ENCODE measurements at places on chromosomes 11 and 22.

- DNase-seq: no peak
These were observed 25.4 kb downstream of the ATG13 start for GRCh38 chr11:46642627-46643335.

GRCh38 chr11:89604281-89604680, 105.8 kb upstream of the TRIM77 start:
- DNase-seq: no peak

GRCh38 chr11:121958323-121958970, 157.6 kb downstream of the BLID start:
- no peak for DNase-seq

DNA sequence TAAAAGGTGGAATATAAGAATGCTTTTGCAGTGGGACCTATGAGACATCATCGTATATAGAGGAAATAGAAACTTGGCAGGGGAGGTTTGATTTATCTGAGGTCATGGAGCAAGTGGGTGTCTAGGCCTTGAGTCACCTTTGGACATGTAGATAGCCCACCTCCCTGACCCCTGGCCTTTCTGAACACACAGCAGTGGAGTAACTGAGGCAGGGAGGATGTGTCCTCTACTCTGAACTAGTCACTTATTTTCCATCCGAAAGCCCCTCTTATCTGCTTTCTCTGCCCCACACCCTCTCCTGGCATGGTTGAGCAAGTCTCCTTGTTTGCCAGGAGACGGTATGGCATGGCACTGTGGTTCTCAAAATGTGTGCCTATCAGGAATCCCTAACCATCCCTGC, 7.9 kb downstream of the CD82 start:
- DNase-seq: peak; percentile 83

DNA sequence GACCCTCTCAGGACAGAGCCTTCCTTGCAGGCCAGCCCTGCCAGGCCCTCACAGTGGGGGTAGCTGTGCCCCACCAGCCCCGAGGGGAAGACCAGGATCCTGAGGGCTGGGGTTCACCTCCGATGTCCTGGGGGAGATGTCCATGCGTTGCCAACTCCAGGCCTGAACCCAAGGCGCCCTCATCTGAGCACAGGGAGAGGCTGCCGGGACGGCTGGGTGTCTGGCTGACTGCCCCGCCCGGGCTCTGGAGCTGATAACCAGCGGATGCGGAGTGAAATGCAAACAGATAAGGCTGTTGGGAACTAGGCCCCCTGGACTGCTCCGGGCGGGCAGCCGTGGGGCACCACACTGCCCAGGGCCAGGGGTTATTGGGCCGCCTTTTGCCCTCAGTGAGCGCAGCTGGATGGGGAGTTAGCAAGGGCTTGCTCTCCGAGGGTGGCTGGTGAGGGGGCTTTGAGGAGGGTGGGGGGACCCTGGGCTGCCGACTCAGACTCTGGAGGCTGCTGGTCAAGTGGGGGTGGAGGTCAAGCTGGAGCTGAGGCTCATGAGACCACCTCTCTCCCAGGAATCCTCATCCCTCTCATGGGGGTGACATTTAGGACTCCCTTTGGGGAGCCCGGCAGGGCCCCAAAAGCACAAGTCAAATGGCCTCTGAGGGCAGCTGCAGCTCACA, 5.6 kb upstream of the MUC6 start:
- no peak for DNase-seq

DNA sequence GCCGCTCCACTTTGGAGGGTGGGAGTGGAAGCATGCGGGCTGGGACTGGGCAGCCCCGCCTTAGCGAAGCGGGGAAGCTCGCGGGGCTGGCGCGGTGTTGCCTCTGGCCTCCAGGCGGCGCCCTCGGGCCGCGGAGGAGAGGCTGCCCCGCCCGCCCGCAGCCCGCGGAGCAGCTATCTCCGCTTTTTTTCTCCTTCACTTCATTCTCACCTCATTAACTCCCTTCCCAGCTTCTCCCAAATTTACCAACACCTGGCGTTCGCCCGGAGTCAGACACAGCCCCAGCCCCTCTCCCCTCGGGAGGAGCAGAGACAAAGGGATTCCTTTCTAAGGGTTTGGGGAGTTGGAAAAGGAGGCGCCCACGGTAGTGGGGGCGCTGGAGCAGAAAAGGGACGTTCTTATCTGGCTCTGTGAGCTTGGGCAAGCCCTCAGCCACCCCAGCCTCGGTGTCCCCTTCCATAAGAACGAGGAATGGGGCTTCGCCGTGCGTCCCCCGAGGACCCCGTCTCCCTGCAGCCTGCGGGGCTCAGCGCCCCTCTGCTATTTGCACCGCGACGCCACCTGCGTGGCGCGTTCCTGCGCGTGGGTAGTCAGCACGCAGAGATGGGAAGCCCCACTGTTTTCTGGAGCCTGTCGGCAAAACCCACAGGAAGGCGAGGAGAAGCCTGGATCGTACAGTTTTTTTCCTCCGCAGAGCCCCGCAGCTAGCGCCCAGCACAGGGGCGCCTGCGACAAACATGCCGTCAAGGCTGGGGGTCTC, 1.5 kb upstream of the WNT11 start:
- DNase-seq: peak; percentile 77

DNA sequence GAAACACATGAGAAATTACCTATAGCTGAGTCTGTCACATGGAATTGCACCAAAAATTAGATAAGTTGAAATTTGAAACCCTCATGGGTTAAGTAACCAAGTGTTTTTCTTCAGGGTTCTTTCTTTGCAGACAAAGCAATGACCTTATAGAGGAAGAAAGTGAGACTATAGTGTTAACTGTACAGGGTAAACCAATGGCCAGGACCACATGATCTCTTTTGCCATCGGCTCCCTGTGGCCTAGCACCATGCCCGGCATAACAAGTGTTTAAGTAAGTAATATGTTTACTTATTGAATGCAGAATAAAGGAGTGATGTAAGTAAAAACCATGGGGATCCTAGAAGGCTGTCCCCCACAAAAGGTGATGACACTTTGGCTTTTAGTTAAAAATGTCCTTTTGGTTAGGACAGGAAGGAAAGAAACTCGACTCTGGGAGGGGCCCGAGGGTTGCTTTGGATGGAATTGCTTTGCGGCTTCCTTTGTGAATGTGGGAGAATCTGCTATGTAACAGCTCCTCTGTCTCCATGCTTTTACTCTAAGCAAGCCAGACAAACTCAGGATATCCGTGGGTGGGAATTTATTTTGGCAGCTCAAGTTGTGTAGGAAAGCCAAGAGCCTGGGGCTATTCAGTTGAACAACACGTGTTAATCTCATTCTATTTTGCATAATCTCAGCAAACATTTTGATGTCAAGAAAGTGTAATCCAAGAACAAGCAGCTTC, 454.7 kb downstream of the INSC start:
- no peak for DNase-seq

- DNase-seq: peak; percentile 24
These were observed 32.7 kb upstream of the TXNRD2 start for GRCh38 chr22:19974268-19974861.

DNA sequence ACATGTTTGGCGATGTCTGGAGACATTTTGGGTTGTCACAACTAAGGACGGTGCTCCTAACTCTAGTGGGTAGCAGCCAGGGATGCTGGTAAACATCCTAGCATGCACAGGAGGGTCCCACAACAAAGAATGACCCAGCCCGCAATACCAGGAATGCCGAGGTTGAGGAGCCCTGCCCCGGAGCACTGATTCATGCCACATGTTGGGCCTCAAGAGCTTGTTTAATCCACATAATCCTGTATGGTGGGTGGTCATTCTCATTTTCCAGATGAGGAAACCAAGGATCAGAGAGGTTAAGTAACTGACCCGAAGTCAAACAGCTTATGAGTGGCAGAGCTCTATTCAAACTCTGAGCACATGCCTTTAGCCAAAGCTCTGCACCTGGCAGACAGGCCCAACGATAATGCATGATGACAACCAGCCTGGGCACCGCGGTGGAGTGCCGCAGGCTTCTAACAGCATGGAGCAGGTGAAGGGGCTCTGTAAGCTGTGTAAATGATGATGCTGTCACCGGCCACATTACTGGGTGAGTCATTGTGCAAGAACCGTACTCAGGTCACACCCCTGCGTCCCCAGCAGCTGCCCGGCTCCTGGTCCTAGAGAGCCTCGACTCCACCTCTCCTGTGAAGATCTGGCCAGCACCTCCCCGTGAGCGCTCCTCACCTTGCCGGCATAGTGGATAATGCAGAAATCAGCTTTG, 58.6 kb downstream of the APOL1 start:
- no peak for DNase-seq

DNA sequence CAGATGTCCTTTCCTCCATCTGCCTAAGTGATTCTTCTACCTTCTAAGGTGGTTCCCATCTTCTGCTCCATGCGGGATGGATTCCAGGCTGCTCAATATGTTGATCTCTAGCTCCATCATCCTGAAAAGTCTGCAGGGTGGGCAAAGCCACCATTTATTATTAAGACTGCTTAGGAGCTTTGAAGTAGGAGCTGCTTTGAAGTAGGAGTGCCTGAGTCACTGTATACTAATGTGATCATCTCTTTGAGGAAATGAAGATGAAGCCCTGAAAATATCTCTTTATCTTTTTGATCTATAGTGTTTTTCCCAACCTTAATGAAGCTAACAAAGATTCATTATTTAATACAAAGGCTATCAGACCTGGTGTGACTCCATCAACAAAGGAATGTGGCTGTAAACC, 13.1 kb downstream of the HEPHL1 start:
- DNase-seq: no peak

- no peak for DNase-seq
These were observed 1057.0 kb upstream of the CNTN5 start for GRCh38 chr11:97963528-97964331.

DNA sequence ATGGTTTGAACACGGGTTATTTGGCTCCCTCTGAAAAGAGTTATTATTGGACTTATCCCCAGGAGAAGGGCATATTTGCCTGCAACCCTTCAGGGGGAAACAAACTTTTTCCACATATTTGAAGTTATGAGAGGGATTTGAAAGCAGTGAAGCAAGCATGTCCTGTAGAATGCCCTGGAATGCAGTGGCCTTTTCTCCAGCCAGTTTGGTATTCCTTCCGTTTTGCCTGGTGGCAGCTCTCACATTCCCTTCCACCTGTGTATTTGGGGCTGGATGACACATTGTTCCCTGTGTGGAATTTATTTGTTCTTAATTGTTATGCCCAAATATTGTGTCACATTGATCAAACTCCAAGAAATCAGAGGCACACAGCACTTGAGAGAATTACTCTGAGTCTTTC, 59.0 kb downstream of the OSBP2 start:
- DNase-seq: no peak

GRCh38 chr11:45646275-45646927, 19.0 kb downstream of the CHST1 start:
- DNase-seq: peak; percentile 20

DNA sequence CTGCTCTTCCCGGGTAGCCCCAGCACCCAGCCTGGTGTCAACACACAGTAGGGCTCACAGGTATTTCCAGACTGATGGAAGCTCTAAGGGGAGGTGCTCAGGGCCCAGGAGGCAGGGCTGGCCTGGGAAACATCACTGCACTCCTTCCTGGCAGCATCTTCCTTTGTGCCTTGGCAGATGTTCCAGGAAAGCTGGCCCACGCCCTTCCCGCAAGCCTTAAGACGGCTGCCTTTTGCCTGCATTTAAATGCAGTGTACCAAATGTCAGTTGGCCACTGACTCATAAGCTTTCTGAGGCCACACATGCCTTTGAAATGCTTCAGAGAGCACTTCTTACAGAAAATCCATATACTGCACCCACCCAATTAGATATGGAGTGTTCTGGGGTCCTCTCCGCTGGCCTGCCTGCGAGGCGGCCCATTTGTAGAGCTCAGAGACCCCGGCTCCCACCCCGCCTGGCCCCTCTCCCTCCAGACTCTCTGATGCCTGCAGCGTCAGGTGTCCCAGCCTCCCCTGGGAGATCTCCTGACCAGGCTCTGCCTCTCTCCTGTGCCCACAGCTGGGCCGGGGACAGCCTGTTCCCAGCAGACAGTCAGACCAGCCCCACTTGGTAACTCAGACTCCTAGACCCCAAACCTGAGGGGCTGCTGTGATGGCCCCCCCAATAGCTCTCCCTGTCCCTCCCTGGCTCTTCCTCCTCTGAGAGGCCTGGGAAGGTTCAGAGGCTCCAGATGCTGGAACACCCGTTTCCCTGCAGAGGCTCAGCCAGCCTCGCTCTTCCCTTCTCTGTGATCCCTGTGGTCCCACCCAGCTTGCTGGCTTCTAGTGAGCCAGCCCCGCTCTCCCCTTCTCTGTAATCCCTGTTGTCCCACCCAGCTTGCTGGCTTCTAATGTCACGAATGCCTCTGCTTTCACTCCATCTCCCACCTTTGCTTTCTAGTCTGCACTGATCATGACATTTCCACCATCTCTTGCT, 47.6 kb upstream of the THY1 start:
- DNase-seq: no peak

GRCh38 chr11:72630104-72630852, 43.9 kb downstream of the PDE2A start:
- DNase-seq: no peak

DNA sequence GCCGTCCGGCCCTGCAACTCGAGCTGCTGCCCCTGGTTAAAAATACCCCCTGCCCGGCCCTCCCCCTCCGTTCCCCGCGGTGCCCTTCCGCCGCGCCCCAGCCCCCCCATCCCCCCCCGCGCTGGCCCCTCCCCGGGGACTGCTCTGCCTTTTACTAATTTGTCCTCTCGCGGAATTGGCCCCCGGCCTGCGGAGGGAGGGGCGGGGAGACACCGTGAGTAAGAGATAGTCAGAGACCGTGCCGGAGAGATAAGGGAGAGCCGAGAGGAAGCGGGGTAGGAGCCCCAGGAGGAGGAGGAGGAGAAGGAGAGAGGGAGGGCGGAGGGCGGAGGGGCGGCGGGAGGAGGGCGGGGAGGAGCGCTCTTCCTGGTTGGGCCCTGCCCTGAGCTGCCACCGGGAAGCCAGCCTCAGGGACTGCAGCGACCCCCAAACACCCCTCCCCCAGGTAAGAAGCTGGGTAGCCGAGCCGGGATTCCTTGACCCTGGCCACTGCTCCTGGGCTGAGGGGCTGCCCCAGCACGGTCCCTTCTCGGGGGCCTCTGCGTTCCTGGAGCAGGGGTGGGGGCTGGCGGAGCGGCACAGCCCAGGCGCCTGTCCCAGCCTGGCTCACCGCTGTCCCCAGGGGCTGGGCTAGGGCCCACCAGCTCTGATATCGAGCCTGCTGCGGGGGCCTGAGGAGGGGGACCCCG, at the start of gene CAPN1:
CAPN1 (plus strand) TSS at position 360 of the 689 bp plus-strand sequence. CDS start 774 bp downstream, outside the sequence.
- peak; percentile 70 for DNase-seq

DNA sequence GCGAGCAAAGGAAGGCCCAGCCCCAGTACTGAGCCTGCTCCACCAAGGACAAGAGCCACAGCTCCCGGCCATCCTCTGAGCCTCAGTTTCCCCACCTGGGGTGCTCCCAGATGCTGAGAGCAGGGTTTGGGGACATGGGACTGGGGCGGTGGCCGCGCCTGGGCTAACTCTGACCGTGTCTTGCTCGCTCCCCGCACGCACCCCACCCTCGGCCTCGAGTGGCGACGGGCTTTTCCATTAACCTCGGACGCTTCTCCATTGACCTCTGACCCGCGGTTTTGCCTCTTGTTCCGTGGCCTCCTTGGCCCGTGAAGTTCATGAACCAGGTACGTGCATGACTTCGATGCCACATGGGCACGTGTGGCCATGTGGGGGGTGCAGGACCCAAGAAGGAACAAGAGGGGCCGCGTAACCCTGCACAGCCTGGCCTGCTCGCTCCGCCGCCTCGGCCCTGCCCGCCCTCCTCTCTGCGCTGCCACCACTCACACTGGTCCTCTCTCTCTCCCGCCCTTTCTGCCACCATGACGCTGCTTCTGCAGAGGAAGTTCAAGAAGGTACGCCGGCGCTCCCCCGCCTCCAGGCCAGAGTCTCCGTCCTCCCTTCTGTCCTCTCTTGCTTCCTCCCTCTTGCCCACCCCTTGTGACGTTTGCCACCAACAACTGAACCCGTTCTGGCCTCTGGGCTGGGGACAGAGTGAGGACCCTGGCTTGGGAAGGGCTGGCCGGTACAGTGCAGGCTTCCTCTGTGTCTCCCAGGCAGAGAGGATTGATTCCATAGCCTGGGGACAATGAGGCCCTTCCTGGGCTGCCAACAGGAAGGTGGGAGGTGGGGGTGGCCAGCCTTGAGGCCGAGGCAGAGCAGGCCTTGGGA, 6.9 kb downstream of the TNNT3 start:
- DNase-seq: peak; percentile 44

Measured in inflammatory macrophage treated with lipopolysaccharide for 4 hours (primary cell).